ENCODE measurements at places on chromosomes 7 and 10.
A peak's percentile ranks its signal among the peaks of the same experiment; 100 is the strongest.

DNA sequence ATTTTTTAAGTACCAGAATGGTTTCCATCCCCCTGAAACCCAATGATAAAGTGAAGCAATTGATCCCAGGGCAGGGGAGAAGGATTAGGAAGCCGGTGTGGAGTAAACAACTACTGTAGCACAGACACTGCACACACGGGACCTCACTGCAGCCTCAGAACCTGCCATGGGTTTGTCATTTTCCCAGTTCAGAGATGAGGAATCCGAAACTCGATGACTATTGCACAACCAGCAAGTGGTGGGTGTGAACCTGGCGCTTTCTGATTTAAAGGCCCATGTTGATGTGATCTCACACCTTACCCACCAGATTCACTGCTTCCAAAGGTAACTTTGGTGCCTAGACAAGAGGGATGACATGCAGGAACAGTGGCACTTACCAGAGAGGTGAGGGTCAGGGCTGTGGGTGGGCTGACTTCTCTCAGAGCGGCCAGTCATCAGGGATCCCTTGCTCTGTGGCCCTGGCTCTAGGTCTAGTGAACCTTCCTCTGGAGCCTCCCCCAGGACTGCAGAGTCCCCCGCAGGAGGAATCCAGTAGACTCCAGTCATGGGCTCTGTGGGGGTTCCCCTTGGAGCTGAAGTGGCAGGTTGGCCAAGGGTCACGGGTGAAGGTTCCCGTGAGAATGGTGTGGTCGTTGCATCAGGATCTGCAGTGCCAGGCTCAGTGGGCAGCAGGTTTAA is 62.8 kb downstream of the PKD1L1 start:
- DNase-seq = no peak

DNA sequence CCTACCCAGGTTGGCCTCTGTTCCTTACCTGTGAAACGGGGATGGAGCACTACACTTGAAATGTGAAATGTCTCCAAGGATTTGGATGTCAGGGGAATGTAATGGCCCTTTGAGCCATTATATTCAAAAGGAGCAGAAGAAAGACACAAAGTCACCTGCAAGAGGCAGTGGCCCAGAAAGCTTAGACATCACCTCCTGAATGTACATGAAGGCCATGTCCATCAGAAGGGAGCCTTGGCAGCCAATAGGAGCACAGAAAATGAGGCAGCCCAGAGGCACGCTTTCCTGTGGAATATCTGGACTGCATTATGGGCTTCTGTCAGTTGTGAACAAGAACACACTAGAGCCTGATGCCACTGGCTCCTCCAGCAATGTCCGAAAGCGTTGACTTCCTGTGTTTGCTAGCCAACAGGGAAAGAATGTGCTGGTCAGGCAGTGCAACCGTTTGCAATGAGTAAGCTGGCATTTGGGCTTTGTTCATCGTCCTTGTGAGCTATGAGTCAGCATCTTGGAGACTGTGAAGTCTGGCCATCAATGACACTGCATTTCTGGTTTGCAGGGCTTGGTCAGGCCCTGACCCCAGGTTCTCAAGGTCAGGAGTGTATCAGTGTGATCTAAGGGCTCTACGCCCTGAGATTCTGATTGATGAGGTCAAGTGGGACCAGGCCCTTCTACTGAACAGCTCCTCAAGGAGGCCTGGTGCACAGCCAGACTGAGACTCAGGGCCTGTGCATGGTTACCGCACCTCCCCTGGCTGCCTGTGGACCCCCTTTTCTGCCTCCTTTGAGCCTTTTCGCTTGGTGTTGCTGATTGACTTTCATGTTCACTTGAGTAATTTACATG is 222.4 kb downstream of the RPS24 start:
- DNase-seq = no peak

DNA sequence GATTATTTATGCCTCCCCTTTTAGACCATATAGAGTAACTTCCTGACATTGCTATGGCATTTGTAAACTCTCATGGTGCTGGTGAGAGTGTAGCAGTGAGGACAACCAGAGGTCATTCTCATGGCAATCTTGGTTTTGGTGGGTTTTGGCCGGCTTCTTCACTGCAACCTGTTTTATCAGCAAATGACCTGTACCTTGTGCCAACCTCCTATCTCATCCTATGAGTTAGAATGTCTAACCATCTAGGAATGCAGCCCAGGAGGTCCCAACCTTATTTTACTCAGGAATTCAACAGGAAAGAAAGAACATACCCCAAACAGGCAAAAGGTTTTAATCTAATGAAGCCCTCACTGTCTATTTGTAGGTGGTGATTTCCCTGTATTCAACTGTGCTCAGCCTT is 205.4 kb upstream of the YAE1 start:
- no peak for DNase-seq

- DNase-seq = peak; percentile 11
Observed at GRCh38 chr7:29684787-29685650, 121.3 kb upstream of the WIPF3 start.

- no peak for DNase-seq
Observed at GRCh38 chr7:153006911-153007310, 247.4 kb downstream of the ACTR3B start.

DNA sequence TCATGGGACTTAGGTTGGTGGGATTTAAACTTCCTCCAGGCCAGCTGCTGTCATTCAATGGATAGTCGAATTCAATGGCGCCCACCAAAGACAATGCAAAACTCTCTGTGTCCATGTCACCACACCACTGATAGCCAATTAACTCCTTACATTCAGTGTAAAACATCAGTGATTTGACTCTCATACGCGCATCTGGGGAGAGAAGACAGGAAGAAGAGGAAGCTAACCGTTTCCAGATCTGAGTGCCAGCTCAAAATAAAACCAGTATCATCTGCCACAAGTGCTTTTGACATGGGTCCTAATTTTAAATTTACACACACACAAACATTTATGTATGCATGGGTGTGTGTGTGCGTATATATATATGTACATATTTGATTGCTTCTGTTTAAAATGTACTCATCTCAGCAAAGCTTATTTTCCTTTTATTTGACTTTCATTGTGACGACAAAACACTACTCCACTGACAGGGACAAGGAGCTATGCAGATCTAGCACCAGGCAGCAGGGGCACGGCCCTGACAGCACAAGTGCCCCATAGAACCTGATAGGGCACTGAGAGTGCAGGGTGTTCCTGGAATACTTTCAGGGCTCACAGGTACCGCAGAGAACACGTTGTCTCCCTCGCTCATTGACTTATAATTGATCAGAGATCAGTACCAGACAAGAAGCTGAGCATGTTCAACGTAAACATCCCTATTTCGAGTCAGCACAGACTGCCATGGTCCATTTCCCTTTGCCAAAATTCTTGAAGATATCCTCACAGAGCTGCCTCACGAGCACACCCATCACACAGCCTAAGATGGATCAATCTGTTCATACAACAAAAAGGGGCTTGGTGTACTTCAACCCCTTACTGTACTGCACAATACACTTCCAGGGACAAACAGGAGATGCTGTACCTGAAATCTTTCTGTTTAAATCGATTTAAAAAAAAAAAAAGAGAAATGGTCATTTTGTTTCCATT is 176.1 kb downstream of the COBL start:
- no peak for DNase-seq

GRCh38 chr7:75966190-75966961 is 28.0 kb downstream of the TMEM120A start:
- DNase-seq = no peak

DNA sequence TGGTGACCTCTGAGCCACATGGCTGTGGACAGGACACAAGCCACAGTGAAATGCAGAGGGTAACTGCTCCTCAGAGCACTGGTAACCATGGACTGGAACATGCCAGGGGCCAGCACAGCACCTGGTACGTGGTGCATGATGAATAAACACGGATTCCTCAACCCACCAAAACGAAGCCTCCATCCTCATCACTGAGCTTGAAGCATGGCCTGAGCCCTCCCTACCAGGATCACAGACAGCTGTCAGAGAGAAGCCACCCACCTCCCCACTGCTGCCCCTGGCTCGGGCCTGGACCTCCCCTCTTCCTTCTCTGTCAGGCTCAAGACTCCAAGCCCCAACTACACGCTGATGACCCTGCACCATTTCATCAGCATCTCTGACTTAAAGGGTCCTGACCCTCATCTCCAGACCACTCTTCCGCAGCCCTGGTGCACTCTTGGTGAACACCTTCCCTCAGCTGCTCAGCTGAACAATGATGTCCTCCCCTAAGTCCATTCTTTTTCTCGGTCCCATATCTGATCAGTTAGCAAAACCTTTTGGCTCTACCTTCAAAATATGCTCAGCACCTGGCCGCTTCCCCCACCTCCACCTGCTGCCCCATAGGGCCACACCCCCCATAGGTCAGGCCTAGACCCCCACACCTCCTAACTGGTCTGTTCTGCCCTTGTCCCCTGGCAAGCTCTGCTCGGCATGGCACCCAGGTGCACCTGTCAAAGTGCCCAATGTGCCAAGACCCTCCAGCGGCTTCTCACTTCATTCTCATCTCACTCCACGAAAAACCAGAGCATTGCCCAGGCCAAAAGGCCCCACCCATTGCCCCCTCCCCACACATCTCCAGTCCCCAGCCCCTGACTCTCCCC is 141.1 kb downstream of the MAPK8 start:
- no peak for DNase-seq

- no peak for DNase-seq
Observed at GRCh38 chr7:167976-168791, 24.2 kb upstream of the FAM20C start.

- DNase-seq = no peak
Observed at GRCh38 chr10:36224431-36224985, 582.4 kb upstream of the FZD8 start.

DNA sequence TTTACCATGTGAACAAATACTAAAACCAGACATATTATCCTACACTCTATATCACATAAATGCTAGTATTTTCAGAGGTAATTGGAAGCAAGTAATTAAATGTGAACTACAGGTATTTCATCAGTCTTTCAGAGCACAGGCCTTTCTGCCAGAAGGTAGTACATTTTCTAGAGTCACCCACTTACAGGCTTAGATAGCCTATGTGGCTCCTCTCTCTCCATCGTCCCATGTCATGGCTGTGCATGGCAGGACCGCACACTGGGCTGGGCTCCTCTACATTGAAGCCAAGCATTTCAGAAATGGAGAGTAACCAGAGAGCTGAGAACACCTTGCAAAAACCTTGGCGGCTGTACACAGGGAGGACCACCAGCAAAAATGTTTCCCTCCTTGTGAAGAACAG is 49.7 kb downstream of the GFRA1 start:
- no peak for DNase-seq

- no peak for DNase-seq
Observed at GRCh38 chr7:41693150-41693997, 9.5 kb downstream of the INHBA start.

- no peak for DNase-seq
Observed at GRCh38 chr10:104591441-104591840, 49.6 kb upstream of the SORCS3 start.

GRCh38 chr10:71260622-71261325 is 48.4 kb downstream of the UNC5B start:
- no peak for DNase-seq

Measured in stimulated activated CD8-positive, alpha-beta memory T cell treated with anti-CD3 and anti-CD28 coated beads, Interleukin-7, amount 100 ng/mL, for 48 hours (primary cell).